ENCODE measurements at places on chromosomes 4 and X. TPM values are rescaled to one million over a fixed set of nuclear protein-coding genes. Genes with fewer than 3 reads are reported as not detected.

Gene SSX3
- total RNA-seq: not detected

Gene GRK4
- total RNA-seq: 3.2 TPM

Gene PARM1
- total RNA-seq: 1.6 TPM

Gene CFAP99
- total RNA-seq: not detected

Gene PNMA3
- 2.9 TPM for total RNA-seq

Gene N4BP2
- total RNA-seq: 48.0 TPM

Gene SUPT20HL1
- not detected for total RNA-seq

Gene TBCK
- total RNA-seq: 57.7 TPM

Measured in neural progenitor cell (in vitro differentiated cells).